ENCODE measurements at places on chromosomes 4 and X.

DNA sequence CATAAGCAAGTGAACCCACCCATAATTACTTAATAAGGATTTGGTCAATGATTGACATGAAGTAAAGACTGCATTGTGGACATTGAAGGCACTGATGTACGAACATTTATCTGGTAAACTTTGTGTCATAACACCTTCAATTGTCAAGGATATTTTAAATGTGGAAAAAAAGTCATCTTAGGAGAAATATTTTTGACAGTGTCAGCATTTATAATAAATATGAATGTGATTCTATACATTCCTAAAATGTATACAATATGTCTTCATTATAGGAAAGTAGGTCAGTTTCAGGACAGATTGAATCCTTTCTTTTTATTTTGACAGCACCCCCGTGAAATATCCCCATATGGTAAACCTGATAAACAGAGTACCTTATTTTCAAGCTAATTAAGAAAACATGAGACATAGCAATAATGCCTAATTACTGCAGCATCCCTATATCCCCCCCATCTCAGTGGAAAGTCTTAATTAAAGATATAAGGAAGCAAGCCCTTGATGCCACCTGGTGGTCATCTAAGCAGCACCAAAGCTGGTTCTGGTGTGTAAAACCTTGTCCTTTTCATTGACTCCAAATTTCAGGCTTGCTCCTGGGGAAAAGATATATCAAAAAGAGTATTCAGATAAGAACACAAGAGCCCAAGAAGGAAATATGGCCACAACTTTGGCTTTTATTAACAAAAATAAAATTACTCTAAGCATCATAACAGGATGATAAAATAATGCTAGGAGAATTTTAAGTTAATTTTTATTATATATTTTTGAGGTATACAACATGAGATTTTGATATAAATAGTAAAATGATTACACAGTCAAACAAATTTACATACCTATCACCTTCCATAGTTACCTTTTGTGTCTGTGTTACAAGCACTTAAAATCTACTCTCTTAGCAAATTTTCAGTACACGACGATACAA, 379.7 kb downstream of the TLL1 start:
- no peaks in the 10 kb centered on the region for H3K27me3 ChIP-seq
- H3K36me3 ChIP-seq = no peaks in the 10 kb centered on the region
- no peak overlapping the region for H3K4me3 ChIP-seq
- no peak for DNase-seq
- no peaks in the 10 kb centered on the region for H3K4me1 ChIP-seq
- H3K27ac ChIP-seq = no peak overlapping the region

DNA sequence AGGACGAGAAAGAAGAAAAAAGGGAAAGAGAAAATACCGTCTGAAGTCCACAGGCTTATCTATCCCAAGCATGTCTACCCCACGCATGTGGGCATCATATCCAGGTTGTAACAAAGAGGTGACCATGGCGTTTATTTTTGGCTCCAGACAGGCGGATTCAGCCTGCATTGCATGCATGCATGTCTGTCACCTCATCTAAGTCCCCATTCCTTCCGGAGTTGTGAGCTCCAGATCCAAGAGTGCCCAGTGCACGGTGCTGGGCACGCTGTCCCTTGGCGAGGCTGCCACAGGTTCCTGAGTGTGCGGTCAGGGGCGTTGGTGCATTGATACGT, 905 bp upstream of the GALNTL6 start:
- no peak overlapping the region for H3K27ac ChIP-seq
- H3K4me1 ChIP-seq = no peaks in the 10 kb centered on the region
- H3K4me3 ChIP-seq = no peak overlapping the region

GRCh38 chr4:8304827-8305695, 35.5 kb downstream of the HTRA3 start:
- H3K36me3 ChIP-seq = no peaks in the 10 kb centered on the region
- H3K27me3 ChIP-seq = peaks cover 1% of the 10 kb centered on the region
- H3K4me1 ChIP-seq = peaks cover 15% of the 10 kb centered on the region
- no peak overlapping the region for H3K27ac ChIP-seq

DNA sequence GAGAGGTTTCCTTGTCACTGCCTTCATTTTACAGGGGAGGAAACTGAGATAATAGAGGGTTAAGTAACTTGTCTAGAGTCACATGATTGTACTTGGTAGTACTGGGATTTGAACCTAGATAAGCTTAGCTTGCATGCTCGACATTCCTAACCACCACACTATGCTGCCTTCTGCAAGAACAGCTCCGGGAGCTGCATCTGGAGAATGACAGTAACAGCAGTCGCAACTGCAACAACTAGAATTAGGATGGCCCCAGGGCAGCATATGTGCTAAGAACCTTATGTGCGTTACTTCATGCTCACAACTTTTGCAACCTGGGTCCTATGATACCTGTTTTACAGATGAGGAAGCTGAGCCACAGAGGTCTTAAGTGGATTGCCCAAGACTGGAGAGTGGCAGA, 89.5 kb upstream of the LCORL start:
- H3K4me3 ChIP-seq = no peak overlapping the region
- H3K4me1 ChIP-seq = no peaks in the 10 kb centered on the region
- no peak for DNase-seq
- H3K27me3 ChIP-seq = no peaks in the 10 kb centered on the region
- H3K36me3 ChIP-seq = no peaks in the 10 kb centered on the region

DNA sequence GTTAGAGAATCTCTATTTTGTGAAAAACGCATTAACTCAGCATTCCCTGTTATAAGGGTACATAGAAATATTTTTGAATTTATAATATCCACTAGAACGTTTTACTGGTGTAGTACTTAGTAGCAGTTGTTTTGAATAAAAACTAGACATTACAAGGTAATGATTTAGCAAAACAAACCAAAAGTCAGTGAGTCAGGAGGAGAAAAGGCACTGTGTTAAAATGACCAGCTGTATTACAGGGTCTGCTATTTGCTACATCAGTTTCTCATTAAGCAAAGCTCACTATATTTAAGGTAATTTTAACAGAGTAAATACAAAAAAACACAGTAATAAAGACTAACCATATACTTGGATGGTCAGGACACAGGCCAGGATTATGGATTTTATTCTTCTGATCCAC, 152.8 kb downstream of the RASL11B start:
- DNase-seq = peak; percentile 66
- H3K27me3 ChIP-seq = no peaks in the 10 kb centered on the region
- no peak overlapping the region for H3K4me3 ChIP-seq
- peaks cover 22% of the 10 kb centered on the region for H3K4me1 ChIP-seq
- H3K36me3 ChIP-seq = no peaks in the 10 kb centered on the region
- peak overlapping the region; percentile 28 for H3K27ac ChIP-seq

DNA sequence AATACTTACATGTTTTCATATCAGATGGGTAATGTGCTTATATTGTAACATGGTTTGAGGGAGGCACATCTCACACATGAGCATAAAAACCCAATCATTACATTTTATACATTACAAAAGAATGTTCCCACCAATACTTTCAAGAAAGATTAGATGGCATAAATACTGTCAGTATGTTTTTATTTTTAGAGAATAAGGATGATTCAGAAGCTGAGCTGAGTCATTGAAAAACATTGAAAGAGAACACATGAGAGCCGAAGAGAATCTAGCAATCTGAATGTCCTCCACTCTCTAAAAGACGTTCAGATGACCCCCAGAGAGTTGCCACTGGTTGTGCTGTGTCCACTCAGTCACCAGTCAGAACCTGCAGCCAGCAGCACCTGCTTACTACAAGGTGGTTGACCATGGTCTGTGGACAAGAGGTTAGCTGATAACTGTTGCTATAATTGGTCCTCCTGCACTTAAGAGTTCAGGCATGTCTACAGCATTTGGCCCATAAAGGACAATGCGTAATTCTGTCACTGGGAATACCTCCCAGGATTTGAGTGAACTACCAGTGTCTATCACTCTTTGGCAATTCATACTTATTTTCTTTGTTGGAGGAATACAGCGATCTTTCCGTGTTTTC, 382.2 kb upstream of the IGFBP7 start:
- H3K36me3 ChIP-seq = no peaks in the 10 kb centered on the region
- H3K27me3 ChIP-seq = no peaks in the 10 kb centered on the region
- H3K27ac ChIP-seq = no peak overlapping the region
- DNase-seq = no peak

- no peak overlapping the region for H3K4me3 ChIP-seq
- H3K27ac ChIP-seq = no peak overlapping the region
- H3K27me3 ChIP-seq = peaks cover 4% of the 10 kb centered on the region
- no peaks in the 10 kb centered on the region for H3K4me1 ChIP-seq
- DNase-seq = no peak
Observed at GRCh38 chr4:101787701-101788316, 2.7 kb upstream of the BANK1 start.

DNA sequence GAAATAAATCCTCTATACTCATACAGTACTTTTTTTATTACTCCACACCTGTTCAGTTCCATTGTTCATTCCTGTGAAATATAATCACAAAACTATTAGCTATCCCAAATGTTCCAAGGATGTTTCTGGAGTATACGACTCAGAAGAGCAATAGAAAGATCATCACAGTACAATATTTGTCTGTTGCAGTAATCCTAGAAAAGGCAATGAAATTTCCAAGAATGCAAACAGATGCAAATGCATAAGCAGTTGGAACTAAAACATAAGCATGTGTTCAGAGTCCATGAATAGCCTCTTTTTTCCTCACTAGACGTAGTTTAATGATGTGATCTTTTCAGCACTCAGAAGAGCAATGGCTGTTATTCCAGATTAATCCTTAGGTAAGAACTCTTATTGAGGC, 55.2 kb downstream of the RTL3 start:
- H3K4me1 ChIP-seq = no peaks in the 10 kb centered on the region
- no peaks in the 10 kb centered on the region for H3K36me3 ChIP-seq
- no peak for DNase-seq
- no peak overlapping the region for H3K27ac ChIP-seq
- no peaks in the 10 kb centered on the region for H3K27me3 ChIP-seq

Data from IMR-90 (cell line).